ENCODE measurements at places on chromosomes 3 and 15. TPM values are rescaled to one million over a fixed set of nuclear protein-coding genes. Genes with fewer than 3 reads are reported as not detected.

The REC114 gene
- not detected for polyA plus RNA-seq

The CPN2 gene
- polyA plus RNA-seq, result not detected

The NPAP1 gene
- not detected for polyA plus RNA-seq

The KCNMB2 gene
- 22.3 TPM for polyA plus RNA-seq

The NEK10 gene
- polyA plus RNA-seq, result 0.20 TPM

GRCh38 chr15:52466716-52467115 lies 62.0 kb downstream of the MYO5A start:
- no peak for DNase-seq

DNA sequence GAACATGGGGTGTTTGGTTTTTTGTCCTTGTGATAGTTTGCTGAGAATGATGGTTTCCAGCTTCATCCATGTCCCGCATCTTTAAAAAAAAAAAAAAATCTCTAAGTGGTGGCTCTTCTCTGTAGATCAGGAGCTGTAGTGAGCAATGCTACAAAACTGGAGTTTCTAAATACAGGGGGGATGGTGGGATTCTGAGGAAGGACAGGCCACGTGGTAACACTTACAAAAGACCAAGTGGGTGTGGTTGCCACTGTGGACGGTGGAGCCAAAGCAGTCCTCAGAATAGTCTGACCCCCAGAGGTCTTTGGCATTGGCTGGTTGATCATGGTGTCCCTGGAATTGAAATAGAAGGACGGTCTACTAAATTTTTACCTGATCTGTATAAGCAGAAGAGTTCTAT lies 7.7 kb downstream of the CCRL2 start:
- DNase-seq, result no peak

DNA sequence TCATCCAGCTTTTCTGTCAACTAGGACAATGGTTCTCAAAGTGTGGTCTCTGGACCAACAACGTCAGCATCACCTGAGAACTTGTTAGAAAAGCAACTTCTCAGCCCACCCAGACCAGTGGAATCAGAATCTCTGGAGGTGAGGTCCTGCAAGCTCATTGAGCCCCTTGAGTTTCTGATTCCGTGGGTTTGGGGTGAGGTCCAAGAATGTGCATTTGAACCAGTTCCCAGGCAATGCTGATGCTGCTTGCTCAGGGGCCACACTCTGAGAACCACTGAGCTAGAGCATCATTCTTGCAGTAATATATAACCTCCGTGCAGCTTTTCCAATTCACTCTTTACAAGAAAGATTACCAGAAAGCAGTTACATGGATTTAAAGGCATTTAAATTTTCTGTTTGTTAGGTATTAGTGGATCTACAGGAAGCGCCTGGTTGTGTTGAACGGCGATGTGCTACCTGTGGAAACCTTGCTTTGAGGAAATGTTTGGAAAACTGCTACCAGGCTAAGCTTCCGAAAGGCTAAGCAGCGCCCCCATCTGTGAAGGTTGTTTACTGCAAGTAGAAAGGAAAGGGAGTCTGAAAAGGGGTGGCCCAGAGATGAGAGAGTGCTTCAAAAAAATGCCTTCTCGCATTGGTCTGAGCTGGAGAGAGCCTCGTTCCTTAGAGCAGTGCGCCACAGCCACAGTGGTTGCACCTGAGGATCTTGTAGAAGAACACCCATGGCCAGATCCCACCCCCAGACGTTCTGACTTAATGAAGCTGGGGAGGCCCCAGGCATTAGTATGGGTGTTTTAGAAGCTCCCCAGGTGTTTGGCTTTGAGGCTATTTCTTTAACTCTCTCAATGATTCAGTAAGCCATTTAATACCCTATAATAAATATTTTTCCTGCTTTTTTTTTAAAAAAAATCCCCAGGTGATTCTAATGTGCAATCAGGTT lies 50.0 kb downstream of the RLBP1 start:
- no peak for DNase-seq

- peak; percentile 75 for DNase-seq
Observed at GRCh38 chr3:138950006-138950644, 3.1 kb downstream of the FOXL2NB start.

DNA sequence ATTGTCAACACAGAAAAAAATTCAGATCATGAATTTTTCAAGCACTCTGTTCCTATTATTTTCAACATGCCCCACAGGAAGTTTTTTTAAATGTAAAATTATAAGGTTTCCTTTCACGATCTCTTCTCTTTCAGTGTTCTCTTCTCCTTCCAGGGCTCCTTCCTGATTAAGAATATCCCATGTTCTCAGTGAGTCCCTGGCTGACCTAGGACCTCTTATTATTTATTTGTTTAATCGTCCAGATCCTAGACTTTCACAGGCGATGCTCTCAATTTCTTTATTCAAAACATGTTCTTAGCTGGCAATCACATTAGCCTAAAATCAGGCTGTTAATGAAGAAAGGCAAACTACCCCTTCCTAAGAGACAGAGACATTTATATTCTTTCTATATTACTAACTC lies 124.3 kb downstream of the ABI3BP start:
- DNase-seq, result no peak

DNA sequence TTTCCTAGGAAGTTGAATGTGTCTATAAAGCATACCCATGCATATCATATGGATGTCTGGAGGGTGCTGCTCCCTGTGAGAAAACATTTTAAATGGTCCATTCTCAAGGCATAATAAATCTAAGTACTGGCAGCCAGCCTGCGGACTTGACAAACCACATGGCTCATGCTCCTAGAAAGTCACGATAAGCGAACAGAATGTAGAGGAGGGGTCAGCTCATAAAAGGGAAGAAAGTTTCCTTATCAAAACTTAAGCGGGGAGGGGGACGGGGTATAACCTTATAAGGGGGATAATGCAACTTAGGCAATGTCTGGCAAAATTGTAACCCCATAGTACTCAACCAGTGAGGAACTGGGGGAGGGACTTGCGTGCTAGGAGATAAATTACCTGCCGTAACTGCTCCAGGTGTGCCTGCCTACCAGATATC lies 159.8 kb upstream of the LMCD1 start:
- peak; percentile 37 for DNase-seq

- DNase-seq, result no peak
Observed at GRCh38 chr3:16738451-16738850, 133.2 kb upstream of the DAZL start.
